ENCODE measurements at places on chromosomes 4 and X. TPM values are rescaled to one million over a fixed set of nuclear protein-coding genes. Genes with fewer than 3 reads are reported as not detected.

The PPP2R2C gene
- 12.3 TPM for total RNA-seq

The RPS6KA6 gene
- 0.32 TPM for total RNA-seq

DNA sequence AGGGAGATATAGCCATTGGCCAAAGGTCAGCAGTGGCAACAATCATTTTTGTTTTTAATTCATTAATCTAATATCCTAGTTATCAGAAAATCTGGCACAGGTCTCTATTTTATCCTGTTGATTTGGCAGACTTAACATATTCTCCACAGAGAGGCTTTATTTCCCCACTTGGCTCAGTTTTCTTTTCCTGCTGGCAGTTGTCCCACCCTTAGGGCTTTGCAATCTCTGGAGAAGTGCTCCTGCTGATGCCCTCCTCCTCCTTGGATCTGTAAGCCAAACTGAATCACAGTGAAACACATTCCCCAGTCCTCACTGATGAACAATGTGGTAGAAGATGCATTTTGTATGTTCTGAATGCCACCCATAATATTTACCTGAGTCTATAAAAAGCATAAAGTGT lies 889.7 kb downstream of the PDHA2 start:
- DNase-seq: no peak

The KCTD8 gene
- total RNA-seq: 0.19 TPM

The UCHL1 gene
- 7.9 TPM for total RNA-seq

All from Right ventricle myocardium inferior (tissue), 1 donor.